NCI-H1436 treated with DMSO at 0.1 percent for 48 hours (cell line): ENCODE measurements at places on chromosomes 4 and X.

DNA sequence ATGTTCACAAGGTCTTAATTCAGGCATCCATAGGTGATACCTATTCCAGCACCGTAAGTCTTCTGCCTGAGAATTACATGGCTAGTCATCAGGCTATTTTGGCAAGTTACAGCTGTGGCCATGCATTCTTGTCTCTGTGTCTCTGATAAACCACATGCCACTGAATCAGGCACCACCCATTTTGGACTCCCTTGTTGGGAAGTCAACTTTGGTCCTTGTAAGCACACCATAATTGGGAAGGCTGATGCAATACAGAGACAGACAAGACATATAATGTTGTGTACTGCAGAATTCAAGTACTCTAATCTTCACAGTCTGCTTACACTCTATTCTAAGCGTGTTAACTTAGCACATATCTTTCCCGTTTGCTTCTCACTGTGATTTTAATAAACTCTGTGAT lies 483.7 kb upstream of the FTHL17 start:
- DNase-seq, result no peak

DNA sequence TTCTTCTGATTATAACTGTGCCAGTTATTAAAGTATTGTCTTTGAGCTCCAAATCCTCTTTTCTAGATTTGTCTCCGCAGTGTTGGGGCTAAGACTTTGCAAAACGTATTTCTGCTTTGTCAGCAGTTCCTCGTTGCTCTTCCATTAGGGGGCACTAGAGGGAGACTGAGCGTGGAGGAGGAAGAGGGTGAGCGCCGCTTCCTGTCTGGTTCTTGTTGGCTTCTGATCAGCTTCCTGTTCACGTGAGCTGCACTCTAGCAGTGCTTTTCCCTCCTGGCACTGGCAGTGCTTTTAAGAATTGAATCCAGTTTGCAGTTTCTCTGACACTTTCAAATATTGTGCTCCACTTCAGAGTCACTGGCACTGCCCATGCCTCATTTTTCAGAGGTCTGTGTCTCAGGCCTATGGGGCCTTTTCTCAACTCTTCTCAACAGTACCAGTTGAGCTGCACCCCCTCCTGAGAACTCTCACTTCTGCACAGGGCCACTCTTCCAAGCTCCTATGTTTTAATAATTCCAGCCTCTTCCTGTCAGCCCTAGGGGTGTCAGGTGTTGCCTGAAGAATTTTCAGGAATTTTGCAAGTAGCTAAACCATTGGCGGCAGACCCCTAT lies 54.4 kb upstream of the LCORL start:
- DNase-seq, result no peak

- no peak for DNase-seq
Observed at GRCh38 chr4:66842724-66843088, 702.6 kb downstream of the CENPC start.

DNA sequence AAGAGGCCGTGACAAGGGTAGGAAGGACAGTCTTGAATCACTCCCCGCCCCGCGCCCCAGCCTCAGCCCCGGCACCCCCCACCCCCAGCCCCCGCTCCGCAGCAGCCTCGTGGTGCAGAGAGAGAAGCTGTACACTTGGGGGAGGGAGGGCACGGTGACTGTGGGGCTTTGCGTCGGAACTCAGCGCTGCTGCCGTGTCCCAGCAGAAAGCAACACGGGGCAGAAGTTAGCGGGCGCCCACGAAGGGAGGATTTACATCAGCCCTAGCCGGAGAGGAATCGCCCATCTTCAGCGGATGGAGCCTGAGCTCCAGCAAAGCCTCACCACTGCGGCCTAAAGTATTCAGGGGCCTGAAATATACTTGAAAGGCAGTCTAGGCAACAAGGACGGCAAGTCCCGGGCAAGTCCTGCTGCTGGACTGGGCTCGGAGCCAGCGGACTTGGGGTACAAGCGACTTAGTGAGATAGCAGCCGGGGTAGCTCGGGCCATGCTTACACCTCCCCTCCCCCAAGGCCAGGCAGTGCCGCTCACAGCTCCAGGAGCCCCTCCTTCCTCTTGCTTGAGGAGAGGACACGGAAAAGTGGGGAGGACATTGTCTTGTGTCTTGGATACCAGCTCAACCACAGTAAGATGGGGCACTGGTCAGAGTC lies 18.5 kb upstream of the OPN1LW start:
- no peak for DNase-seq

DNA sequence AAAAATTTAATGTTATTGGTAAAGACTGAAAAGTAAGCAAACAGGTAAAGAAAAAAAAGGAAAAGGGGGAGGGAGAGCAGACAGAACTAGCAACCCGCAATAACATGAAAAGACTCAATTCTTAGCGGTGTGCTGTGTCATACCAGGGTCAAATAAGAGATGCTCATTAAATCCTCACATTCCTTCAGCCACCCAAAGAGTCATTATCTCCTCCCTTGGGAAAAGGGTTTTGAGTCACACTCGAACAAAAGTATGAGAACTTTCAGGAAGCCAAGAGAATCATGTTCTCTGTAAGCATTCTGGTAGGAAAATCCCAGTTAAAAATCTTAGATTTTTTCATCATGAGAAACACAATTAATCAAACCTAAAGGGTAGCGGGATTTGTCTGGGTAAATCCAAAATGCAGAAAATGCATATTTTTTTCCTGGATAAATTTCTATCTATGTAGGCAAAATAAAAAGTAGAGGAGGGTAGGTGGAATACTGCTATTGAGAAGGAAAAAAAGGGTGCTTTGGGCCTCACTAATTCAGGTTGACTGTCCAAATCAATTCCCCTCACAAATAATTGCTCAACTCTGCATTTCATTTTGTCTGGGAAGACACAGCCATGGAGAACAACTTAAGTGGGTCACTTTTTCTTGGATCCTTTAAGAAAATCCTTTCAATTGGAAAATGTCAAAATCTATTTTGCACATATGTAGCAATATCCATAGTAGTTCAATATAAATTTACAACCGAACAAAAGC lies 23.2 kb downstream of the TNIP3 start:
- no peak for DNase-seq

GRCh38 chr4:86972997-86973396 lies 38.2 kb downstream of the AFF1 start:
- no peak for DNase-seq

DNA sequence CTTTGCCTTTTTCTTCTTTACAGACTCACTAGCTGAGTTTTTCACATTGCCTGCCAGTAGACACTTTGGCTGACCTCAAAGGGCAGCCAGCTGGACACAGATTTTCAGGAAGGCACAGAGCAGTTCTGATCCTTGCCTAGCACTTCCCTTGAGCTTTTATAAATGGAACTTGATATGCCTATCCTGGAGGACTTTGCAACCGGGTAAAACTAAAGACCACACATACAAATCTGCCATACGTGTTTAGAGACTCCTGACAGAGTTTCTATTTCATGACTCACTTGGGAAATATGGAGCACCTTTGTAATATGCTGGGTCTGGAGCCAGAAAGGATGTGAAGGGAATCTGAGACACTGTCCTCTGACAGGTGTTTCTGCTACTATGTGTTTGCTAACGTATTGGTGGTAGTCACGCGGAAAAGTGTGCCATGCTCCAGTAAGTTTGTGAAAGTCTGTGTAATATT lies 56.7 kb upstream of the RASSF6 start:
- DNase-seq, result no peak

DNA sequence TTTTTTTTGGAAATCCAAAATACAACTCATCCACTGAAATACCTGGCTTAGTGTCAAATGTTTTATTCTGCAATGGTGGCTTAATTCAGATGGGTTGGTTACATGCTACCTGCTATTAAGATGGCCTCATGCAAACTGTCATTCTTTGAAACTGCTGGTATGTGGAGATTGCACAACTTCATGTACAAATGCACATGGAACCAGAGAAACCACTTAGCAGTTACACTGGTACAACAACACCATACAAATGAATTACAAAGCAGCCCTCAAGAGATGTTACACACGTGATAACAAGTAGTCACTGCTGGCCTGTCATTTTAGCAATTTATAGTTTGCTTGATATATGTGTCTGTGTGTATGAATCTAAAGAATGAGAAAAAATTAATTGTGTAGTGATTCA lies 84.6 kb upstream of the STS start:
- DNase-seq, result no peak

- DNase-seq, result no peak
Observed at GRCh38 chr4:121701263-121701662, 4.5 kb upstream of the ANXA5 start.

GRCh38 chr4:182679533-182679932 lies 237.7 kb downstream of the DCTD start:
- no peak for DNase-seq

DNA sequence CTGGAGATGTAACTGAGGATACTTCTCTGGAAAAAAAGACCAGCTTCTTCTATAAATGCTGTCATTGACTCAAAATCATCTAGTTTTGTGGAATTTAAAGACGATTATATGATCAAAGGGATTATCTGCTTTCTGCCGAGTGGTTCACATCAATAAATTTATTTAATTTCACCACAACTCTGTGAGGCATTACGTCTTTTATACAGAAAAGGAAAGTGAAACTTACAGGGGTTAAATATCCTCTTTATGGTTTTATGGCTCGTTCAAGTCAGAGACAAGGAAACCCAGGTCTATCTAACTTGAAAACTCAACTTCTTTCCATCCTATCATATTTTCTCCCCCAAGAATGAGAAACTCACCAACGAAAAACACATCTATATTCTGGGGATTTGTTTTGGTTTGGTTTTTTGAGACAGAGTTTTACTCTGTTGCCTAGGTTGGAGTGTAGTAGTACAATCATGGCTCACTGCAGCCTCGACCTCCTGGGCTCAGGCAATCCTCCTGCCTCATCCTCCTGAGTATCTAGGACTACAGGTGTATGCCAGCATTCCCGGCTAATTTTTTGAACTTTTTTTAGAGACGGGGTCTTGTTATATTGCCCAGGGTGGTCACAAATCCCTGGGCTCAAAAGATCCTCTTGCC lies 377.9 kb upstream of the EMCN start:
- no peak for DNase-seq

- DNase-seq, result no peak
Observed at GRCh38 chr4:107718351-107718965, 1.6 kb downstream of the PAPSS1 start.

DNA sequence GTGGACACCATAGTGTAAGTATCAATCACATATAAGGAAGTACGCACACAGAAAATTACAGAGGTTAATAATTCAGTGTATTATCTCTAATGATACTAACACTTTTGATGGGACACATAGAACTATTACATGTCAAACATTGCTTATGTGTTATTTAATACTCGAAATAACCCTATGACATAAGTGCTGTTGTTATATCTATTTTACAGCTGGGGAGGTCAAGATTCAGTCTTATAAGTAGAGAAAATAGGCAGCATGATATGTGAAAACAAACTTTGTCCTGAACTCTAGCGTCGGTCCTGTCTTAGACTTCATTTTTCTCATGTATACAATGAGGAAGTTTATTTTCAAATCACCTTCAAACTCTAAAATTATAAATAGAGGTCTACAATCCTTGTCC lies 23.2 kb downstream of the ENPEP start:
- no peak for DNase-seq

GRCh38 chr4:2649604-2650114 lies 106.5 kb downstream of the TNIP2 start:
- no peak for DNase-seq

DNA sequence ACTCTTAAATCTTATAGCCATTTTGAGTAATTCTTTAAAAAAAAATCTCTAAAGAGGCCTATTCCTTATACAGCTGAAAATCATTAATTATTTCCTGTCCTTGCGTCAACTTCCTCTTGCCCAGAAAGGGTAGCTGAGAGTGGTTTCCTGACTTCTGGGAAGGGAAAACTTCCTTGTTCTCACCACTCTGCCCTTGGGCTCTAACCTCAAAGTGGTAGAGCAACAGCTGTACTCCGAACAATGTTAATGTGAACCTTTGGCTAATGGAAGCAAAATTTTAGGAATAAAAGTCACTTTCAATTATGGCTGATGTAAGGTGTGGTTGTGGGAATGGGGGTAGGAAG lies 15.3 kb downstream of the KLHL2 start:
- DNase-seq, result no peak

DNA sequence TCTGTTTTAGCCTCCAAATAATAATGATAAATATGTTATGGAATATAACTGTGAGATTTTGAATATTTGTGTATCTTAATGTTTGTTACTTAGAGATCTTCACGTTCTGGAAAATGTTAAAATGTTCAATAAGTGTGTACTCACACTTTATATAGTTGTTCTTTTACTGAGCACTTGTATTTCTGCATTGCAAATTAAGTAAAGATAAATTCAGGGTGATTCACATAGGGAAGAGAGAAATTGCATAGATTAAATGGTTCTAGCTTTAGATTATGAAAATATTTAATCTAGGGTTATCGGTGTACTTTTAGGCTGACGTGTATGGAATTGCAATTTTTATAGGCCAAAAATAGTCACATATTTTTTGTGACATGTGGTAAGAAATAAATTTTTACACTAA lies 148.6 kb downstream of the ARHGAP10 start:
- DNase-seq, result no peak

- DNase-seq, result no peak
Observed at GRCh38 chrX:418927-419729, 32.4 kb upstream of the PPP2R3B start.
